CD4-positive, alpha-beta T cell treated with Interleukin-6 for 4 hours (primary cell): ENCODE measurements at places on chromosomes 7 and 10.

GRCh38 chr7:26584326-26584725 lies 280.1 kb downstream of the SKAP2 start:
- DNase-seq: no peak

GRCh38 chr7:106139265-106140251 lies 27.4 kb upstream of the SYPL1 start:
- no peak for DNase-seq

DNA sequence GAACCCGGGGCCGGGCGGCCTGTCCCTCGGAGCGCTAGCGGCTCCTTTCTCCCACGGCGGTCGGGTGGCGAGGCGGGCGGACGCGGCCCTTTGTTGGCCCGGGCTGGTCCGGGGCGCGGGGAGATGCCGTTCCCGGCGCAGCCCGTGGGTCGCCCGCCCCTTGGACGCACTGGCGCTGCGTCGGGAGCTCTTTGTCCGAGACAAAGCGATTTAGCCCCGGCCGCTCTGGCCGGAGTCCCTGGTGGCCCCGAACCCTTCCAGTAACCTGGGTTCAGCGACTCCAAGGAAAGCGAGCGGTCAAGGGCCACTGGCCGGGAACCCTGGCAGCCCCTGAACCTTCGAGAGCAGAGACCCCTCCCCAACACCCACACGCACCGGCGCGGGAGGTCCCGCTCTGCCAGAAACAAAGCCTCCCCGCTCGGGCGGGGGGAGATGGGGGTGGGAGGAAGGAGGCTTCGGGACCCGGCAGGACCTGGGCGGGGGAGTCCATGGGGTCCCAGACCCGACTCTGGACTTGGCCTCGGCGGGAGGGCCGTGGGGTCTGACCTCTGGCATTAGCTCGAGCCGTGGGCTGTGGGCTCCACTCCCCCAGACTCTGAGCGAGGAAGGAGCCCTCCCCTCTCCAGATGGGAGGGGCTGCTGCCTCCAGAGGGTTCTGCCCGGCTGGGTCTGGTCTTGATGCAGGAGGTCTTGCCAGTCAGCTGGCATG lies 836 bp downstream of the DPYSL4 start:
- DNase-seq: peak; percentile 3

GRCh38 chr10:78571891-78572290 lies 496.9 kb upstream of the ZMIZ1 start:
- DNase-seq: no peak

- no peak for DNase-seq
These were observed 85.5 kb downstream of the WDR37 start for GRCh38 chr10:1141701-1142100.

DNA sequence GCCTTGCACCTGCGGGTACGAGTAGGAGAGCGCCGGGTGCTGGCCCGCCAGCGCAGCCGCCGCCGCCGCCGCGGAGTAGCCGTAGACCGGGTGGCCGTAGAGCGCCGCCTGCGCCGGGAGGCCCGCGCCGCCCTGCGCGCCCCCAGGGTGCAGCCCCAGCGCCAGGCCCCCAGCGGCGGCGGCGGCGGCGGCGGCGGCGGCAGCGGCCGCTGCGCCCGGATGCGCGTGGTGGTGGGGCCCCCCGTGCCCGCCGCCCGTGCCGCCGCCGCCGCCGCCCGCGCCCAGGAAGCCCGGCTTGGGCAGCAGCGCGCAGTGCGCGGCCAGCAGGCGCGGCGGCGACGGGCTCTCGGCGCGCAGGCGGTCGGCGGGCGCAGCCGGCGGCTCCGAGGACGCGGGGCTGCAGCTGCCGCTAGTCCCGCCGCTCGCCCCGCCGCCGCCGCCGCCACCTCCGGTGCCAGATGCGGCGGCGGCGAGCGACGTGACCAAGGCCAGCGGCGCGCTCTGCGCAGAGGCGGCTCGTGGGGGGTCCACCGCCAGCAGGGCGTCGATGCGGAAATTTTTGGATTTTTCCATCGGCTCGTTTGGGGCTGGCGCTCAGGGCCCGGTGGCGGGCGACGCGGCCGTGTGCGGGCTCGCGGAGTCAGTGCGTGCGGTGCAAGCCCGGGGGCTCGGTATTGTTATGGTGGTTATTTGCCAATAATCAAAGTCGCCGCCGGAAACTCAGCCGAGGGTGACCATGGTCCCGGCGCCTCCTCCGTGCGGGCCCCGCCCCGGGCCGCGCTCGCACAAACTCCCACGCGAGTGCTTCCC lies 480 bp downstream of the MNX1 start:
- DNase-seq: no peak

DNA sequence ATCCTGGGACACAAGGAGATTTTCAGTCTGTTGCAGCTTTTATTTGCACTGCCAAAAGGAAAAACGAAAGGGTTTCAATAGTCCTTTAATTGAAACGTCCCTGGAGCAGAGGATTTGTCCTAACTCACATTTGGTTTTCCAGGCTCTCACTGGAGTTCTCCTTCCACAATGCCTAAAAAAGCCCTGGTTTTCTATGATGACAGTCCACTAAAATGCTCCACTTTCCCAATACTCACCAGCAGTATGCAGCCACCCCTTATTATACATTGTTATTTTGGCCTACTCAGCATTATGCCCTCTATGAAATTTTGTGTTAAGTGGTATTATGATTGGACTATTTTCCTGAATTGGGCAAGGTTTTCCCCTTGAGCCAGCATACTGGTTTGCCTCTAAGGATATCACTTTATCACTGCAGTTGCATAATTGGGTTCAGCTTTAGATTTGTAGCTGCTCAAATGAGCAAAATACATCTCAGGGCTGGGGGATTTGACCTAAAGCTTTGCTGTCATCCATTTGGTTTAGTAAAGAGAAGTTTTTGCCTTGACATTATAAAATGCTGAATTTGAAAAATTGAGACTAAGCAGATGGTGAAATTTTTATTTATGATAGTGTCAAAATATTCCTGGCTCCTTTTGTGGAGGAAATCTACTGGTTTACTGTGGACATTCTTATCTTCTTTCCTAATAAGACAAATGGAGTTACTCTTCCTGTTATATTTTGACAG lies 239.2 kb downstream of the RNLS start:
- DNase-seq: no peak

GRCh38 chr7:158470336-158470735 lies 117.3 kb downstream of the PTPRN2 start:
- DNase-seq: no peak

DNA sequence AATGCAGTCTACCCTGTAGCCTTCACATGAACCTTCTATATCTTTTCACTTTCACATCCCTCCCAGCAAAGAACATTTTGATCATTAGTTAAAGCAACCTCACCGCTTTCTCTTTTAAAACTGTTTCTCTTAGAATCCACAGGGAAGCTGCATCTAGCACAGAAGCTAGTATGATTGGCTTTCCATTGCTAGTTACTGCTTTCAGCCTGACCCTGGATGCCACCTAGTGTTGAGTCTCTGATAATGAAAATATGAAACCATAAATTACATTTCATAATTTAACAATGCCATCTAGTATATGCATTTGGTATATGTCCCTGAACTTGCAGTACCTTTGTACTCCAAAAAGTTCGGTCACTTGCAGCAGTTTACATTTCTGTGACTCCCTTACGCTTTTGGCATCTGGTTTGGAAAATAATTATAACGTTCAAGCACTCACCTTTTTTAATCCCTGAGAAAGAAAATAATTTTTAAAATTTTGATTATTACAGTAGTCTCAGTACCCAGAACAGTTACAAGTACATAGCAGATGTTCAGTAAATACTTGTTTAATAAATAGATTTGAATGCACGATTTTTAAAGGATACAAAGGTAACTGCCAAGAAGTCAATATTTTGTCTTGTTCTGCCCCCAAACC lies 22.7 kb downstream of the CISD1 start:
- peak; percentile 49 for DNase-seq

DNA sequence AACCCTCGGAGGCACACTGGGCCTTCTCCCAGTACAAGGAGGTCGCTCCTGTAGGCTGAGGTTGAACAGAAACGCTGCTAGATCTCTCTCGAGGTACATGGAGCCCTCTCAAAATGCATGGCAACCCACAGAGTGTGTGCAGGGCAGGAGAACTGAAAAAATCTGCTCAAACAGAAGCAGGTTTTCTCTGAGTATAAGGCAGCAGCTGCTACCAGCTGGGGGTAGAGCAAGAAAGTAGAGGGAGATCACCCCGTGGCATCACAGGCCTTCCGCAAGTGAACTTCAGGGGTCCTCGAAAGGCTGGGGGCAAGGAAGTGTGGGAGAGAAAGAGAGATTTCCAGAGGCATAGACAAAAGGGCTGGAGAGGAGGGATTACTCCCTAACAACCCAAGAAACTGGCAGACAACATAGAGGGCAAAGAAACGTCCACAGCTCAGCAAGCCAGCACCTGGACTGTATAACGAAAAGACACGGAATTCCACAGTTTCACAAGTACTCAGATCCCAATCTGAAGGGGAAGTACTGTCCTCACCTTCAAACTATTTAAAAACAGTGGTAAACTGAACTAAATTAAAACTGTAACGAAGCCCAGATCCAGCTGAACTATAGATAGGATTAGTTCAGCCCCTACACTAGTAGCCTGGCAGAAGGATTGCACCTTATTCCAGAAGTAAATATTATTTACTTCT lies 299.2 kb downstream of the IPMK start:
- DNase-seq: no peak

- no peak for DNase-seq
These were observed 133.8 kb upstream of the PFKP start for GRCh38 chr10:2933519-2933918.

DNA sequence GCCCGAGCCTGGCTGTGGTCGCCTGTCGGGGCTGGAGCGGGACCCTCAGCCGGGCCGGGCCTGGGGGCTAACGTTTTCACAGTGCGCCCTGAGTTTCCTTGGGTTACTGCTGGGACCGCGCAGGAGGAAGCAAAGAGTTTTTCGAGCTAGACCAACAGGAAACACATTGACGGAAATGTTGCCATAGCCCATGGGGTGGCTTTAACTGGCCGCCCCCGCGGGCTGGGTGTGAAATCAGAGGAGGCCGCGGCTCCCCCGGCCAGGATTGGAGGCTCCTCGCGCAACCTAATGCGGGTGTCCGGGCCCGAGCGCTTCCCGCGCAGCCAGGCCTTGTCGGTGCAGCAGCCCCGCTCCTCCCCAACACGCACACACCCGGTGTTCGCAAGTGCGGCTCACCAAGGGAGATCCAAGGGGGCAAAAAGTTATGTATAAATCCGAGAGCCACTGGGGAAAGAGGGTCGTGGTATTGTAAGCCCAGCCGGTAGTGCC lies 1.9 kb downstream of the HHEX start:
- DNase-seq: no peak

- no peak for DNase-seq
These were observed 705 bp downstream of the SLF2 start for GRCh38 chr10:100913470-100913865.

DNA sequence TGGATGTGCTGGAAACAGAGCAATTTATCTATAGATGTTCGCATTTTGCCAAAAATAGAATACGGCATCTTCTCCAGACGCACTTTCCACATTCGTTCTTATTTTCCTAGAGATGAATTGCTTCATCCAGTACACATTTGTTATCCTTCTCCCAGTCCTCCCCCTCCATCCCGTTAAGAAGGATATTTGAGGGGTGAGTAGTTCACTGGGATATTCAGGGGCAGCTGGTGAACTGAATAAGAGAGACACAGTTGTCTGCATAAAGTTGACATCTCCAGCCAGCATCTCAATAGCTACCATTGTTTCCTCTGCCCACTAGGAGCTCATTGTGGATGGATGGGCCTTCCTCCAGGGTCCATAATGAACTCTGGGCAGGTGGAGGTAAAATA lies 456.8 kb upstream of the NRP1 start:
- DNase-seq: no peak

- no peak for DNase-seq
These were observed 510.6 kb downstream of the ARL4A start for GRCh38 chr7:13198036-13198435.

DNA sequence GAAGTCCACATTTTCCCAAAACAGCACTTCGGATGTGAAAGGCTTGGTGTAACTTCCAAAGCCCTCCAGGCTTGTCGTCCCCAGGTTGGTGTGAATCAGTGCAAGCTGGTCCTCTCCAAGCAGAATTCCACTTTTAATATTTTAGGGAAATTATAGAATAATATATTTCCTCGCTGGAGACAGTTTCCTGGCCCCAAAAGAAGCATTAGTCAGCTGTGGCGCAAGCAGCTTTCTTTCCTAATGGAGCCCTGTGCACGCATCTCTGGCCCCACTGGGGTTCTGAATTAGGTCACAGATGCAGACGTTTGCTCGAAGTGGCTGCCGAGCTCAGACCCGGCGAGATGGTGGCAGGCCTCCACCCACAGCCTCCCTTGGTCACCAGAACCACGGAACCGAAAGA lies 33.3 kb upstream of the MNX1 start:
- DNase-seq: no peak

DNA sequence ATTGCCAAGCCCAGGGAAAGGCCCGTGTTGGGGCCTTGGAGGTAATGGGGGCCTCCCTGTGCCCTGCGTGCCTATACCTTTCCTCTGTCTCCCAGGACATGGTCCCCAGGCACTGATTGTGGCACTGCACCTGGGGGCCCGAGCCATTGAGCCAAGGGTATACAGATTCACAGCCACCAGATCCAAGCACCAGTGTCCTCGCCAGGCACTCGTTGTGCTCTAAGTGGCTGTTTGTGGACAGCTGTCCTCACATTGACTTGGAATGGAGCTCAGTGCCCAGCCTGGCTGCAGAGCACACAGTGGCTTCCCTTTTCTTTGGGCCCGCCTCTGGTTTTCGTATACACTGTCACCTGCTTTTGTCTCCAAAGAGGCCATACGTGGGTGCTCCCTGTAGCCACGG lies 72.0 kb upstream of the BTBD16 start:
- no peak for DNase-seq

- no peak for DNase-seq
These were observed 90.0 kb downstream of the ST7 start for GRCh38 chr7:117043108-117043825.

DNA sequence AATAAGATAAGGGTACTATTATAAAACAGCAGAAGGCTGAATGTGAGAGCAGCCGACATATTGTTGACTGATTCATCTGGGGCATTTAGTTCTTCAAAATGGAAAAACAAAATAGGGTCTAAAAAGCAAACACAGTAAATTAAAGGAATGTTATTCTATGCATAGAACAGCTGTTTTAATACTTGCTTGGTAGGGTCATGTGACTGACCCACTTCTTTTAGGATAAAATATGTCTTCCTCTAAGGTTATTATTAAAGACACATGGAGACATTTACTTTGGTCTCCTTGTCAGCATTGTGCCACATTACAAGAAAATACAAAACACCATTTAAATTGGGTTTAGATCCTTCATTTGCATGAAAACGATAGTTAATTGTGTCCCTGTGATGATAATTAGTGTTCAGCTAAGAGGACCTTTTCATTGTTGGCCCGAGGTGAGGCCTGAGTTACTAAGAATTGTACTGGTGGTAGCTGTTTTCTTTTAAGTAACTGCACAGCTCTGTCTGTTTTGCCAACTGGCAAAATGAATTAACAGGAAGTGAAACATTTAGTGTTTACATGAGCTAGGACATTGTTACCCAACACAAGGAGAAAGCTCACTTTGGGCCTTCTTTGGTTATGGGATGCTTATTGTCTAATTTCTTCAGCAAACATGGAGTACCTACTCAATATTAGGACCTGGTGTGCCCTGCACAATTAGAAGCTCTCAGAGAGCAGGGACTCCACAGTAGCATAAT lies 764.4 kb downstream of the LRMDA start:
- DNase-seq: no peak
